ENCODE measurements at places on chromosomes 7 and 10. TPM values are rescaled to one million over a fixed set of nuclear protein-coding genes. Genes with fewer than 3 reads are reported as not detected.

POLR2J2 gene
- 4.2 TPM for total RNA-seq

EPHB6 gene
- 0.83 TPM for total RNA-seq

DNA sequence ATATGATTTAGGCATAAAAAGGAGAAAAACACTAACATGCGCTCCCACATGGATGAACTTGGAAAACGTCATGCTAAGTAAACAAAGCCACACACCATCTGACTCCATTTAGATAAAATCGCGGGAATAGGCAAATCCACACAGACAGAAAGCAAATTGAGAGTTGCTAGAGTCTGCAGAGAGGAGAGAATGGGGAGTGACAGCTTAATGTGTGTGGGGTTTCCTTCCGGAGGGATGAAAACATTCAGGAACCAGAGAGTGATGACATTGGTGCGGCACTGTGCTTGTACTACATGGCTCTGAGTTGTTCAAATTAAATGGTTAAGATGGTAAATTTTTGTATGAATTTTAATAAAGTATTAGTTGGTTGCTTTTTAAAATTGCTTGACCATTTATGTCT is 482.9 kb upstream of the AKR1E2 start:
- DNase-seq, result no peak

- DNase-seq, result peak; percentile 58
Measured at GRCh38 chr7:84674236-84674913, 479.8 kb upstream of the SEMA3A start.

DNA sequence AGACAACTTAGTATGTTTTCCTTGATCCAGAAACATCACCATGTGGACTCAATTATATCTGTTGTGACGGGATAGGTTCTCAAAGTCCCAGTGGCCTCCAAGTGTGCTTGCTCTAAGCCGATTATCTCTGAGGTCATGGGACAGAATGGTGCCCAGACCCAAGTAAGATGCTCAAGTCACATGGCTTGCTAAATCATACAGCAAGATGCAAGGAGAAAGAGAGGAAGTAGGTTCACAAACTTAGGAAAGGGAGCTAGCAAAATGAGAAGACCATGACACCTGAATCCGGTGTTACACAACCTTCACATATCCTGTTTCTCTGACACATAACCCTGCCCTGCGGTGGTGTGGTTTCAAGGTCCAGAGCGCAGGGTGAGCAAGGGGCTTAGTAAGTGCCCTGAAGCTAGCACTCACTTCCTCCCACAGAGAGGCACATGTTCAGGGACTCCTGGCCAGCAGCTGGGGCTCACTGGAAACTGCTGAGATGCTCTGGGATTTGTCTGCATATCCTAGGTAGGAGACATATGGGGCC is 590.9 kb upstream of the ANKRD30A start:
- peak; percentile 99 for DNase-seq

Data from mammary epithelial cell (primary cell).